Ascending aorta (tissue), 2 donors: ENCODE measurements at places on chromosomes 7 and 10. TPM values are rescaled to one million over a fixed set of nuclear protein-coding genes. Genes with fewer than 3 reads are reported as not detected.

GRCh38 chr7:103855671-103856070 lies 133.8 kb downstream of the RELN start:
- DNase-seq = no peak

DNA sequence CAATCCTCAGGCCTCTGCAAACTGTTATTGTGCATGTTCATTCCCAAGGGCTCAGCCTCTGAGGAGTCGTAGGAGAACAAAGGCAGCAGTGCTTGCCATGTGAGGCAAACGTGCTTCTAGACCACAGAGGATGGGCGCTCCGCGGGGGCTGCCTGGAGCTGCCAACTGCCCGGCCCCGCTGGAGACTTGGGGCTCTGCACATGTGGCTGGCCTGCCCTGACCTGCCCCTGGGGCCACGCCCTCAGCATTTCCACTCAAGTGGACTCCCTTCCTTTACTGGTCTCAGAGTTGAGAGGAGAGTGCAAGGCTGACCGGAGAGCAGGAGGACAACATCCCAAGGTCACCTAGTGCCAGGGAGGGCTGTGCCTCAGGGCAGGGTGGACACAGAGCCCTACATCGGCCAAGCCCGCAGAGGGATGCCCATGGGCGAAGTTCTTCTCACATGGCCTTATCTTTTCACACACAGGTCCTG lies 222.3 kb upstream of the ZNF32 start:
- DNase-seq = no peak

DNA sequence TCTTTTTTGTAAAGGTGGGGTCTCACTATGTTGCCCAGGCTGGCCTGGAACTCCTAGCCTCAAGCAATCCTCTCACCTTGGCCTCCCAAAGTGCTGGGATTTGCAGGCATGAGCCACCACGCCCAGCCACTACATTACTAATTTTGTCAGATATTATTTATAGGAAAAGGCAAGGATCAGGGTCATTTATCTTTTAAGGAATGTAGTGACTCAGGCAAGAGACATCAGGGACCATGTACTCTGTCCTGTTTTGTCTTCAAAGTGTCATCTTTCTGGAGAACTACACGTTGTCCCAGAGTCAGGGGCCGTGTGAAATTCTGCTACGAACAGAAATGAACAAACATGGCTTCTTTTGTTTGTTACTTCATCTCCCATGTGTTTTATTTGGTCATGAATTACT lies 105.3 kb downstream of the NPTX2 start:
- DNase-seq = no peak

EDRF1 gene
- 0.53 TPM for total RNA-seq

CLDN4 gene
- 0.21 TPM for total RNA-seq

DNA sequence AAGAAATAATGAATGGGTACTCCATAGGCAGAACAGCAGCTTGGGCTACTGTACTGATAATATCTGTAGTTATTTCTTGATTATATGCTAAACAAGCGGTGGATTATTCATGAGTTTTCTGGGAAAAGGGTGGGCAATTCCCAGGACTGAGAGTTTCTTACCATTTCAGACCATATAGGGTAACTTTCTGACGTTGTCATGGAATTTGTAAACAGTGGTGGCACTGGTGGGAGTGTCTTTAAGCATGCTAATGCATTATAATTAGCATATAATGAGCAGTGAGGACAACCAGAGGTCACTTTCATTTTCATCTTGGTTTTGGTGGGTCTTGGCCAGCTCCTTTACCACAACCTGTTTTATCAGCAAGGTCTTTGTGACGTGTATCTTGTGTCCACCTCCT lies 399.7 kb downstream of the CDC14C start:
- DNase-seq = no peak

DNA sequence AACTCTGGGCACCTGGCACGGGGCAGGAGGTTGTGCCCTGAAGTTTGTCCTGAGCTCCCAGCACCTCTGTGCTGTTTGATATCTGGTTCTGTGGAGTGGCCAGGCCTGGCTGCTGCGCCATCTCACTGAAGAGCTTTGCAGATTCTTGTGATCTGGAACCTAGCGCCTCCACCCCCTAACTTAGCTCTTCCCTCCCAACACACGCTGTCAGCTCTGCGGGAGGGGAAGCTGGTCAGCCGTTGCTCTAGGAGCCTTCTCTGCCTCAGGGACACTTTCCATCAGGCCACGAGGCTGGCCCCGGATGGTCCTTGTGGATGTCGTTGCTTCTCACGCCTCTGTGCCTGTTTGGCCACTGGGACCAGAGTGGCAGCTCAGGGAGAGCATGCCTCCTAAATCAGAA lies 213.2 kb downstream of the CCDC3 start:
- no peak for DNase-seq

DNA sequence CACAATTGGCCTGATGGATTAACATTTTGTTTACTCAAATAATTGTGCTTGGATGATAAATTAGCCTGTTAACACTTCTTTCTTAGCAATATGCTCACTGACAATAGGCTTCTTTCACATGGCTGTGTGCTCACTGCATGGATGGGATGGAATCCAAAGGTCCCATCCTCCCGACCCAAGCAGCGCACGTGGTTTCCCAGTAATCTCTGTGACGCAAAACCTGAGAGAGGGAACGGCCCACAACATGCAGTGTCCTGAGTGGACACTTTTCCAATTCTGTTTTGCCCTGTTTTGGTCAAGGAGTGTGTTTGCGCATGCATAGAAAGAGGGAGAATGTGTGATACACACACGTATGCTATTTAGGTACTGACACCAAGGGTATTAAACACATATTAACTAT lies 42.1 kb upstream of the RASGEF1A start:
- DNase-seq = no peak

BMPER gene
- not detected for total RNA-seq

DNA sequence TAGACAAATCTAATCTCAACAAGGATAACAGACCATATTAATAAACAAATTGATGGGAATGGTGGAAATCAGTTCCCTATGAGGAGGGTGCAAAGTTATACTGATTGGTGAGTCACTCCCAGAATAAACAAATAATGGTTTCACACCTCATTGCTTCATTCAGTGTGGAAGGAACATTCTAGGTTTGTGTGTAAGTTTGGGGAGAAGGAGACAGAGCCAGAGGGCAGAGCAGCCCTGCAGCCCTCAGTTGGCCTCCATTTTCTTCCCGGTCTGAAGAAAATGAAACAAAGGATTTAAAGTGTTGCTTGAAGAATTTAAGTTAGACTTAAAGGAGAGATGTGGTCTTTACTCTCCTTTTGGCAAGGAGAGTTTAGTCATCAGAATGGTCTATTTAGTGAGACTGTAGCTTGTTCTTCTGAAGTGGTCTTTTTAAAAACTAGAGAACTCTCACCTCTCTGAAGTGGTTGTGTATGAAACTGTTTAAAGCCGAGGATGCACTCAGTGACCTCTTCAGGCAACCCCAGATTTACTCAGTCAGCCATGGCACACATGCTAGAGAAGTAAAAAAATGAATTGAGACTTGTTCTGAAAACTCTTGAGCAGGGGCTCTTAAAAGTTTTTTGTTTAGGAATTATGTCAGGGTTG lies 27.2 kb downstream of the IKZF1 start:
- DNase-seq = no peak

NEBL gene
- 0.21 TPM for total RNA-seq

- no peak for DNase-seq
These were observed 107.9 kb downstream of the KAT6B start for GRCh38 chr10:74934100-74934812.

MPP7 gene
- 43.9 TPM for total RNA-seq

DNA sequence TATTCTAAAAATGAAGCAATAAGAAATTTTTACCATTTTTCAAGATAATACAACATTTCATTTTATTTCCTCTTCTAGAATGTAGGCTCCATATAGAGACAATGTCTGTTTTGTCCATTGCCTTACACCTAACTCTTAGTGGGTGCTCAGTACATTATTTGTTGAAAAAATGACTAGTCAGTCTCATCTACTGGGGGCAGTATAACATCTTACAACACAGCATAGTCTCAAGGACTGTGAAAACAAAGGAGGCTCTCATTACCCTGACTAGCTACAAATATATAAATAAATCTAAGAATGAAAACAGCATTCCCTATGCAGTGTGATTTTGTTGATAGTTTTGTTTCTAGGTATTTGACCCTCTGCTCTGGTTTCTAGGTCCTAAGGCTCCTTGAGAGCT lies 11.6 kb downstream of the CRPPA start:
- no peak for DNase-seq

- peak; percentile 68 for DNase-seq
These were observed 593 bp upstream of the CUX1 start for GRCh38 chr7:101816595-101817470.

TUBAL3 gene
- not detected for total RNA-seq

GRCh38 chr10:113230011-113230610 lies 280.1 kb downstream of the TCF7L2 start:
- peak; percentile 48 for DNase-seq

- DNase-seq = peak; percentile 68
These were observed 870 bp downstream of the FZD1 start for GRCh38 chr7:91264924-91265681.

- no peak for DNase-seq
These were observed 1007.2 kb downstream of the REEP3 start for GRCh38 chr10:64528294-64529002.

PIK3CG gene
- 2.0 TPM for total RNA-seq

GRCh38 chr7:87499494-87499893 lies 24.0 kb upstream of the ABCB4 start:
- no peak for DNase-seq

DNA sequence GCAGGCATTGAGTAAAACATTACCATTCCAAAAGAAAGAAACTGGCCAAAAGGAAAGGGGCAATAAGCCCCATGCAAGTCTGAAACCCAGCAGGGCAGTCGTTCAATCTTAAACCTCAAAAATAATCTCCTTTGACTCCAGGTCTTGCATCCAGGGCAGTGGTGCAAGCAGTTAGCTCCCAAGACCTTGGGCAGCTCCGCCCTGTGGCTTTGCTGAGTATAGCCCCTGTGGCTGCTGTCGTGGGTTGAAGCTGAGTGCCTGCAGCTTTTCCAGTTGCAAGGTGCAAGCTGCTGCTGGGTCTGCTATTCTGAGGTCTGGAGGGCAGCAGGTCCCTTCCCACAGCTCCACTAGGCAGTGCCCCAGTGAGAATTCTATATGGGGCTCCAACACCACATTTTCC lies 580.1 kb upstream of the AUTS2 start:
- DNase-seq = no peak

PAX4 gene
- not detected for total RNA-seq

DNA sequence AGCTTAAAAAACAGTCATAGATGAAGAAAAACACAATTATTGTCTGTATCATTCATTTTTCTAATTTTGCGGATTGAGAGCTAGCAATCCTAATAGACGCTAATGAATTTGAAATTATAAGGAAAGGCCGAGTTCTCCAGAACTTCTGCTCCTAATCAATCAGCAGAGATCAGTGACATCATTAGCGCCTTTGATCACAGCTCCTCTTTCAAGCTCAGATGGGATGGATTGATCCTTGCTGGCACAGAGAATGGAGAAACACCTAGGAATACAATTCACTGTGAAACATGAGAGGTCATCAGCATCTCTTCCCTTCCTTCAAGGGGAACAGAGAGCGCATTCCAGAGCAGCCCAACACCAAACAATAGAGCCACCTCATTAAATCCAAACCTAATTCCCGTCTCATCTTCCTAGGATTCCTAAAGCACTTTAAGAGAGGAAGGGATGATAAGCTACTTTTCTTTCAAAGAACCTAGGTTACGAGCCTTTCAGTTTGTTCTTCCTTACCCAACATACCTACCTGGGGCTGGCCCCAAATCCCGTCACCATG lies 24.4 kb downstream of the GLI3 start:
- no peak for DNase-seq

LRRC17 gene
- total RNA-seq = 10.5 TPM
